ENCODE measurements at places on chromosomes 1 and 21. TPM values are rescaled to one million over a fixed set of nuclear protein-coding genes. Genes with fewer than 3 reads are reported as not detected.

IL22RA1 gene
- 0.21 TPM for total RNA-seq

ITLN2 gene
- not detected for total RNA-seq

TEX38 gene
- 0.39 TPM for total RNA-seq

RGS13 gene
- 0.62 TPM for total RNA-seq
